Cerebellar cortex (tissue), 1 donor: ENCODE measurements at places on chromosomes 6 and 20.

DNA sequence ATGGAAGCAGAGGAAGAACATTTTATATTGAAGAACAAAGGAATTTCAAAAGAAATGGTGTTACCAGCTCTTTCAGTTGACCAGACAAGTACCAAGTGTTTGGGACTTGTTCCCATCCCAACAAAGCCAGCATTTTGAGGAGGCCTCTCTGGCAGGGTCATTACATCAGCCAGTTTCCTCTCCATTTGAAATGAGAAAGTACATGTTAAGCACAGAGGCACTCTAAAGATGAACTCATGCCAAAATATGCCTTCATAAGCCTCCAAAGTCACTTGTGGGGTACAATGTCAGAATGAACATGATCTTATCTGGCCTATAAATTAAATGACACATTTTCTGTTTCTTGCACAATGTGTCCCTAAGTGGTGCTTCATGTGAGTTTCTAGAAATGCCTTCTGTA, 223.9 kb downstream of the PRL start:
- DNase-seq, result no peak

DNA sequence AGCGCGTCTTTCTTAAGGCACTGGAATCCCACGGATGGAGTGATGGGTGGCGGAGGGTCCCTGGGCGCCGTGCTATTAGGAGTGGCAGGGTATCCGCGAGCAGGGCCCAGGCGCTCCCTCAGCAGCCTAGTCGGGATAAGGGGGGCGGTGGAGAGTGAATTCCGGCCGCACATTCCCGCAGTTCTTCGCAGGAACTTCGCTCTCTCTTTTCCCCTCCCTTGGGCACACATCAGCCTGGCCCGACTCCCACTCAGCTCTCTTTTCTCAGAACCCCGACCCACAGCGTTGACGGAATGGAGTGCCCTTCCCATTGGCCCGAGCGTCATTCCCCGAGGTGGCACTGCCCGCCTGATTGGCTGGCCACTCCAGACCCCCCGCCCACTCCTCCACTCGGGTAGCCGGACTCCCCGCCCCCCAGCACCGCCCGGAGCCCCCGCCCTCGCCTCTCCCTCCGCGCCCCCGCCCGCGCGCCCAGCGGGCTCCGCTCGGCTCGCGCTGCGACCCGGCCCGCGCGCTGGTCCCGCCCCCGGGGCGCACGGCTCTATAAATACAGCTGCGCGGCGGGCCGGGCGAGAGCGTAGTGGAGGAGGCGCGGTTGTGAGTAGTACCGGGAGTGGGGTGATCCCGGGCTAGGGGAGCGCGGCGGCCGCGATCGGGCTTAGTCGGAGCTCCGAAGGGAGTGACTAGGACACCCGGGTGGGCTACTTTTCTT, at the start of gene ID4:
TSS of gene ID4 (plus strand) at position 572 of the 712 bp plus-strand sequence. CDS start 385 bp downstream, outside the sequence.
- peak; percentile 87 for DNase-seq

- DNase-seq, result no peak
Measured at GRCh38 chr20:10861619-10862018, 187.8 kb upstream of the JAG1 start.

GRCh38 chr6:139855671-139856311, 481.3 kb upstream of the CITED2 start:
- peak; percentile 79 for DNase-seq

DNA sequence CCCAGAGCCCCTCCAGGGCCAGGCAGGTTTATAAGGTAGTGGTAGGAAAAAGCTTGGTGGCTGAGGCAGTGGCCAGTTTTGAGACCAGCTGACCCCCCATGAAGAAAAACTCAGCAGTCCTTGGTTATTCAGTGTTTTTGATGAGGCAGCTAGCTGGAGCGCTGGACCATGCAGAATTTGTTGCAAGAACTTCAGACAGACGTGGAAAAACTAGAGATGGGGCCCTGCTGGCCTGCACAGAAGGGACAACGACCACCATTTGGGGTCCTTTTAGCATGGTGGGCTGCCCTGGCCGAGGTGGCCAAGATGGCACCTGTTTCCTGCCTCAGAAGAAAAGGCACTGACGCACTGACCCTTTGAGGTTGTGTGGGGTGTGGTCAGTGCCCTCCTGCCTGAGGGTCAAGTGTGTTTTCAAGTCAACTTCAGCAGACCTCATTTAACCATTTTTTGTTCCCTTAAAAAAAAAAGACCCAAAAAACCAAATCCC, 2.7 kb downstream of the RPS21 start:
- DNase-seq, result no peak

- DNase-seq, result peak; percentile 73
Measured at GRCh38 chr6:108029226-108029921, 45.2 kb downstream of the OSTM1 start.

- DNase-seq, result no peak
Measured at GRCh38 chr6:12363651-12364381, 73.7 kb downstream of the EDN1 start.
